ENCODE measurements at places on chromosomes 12 and 14. TPM values are rescaled to one million over a fixed set of nuclear protein-coding genes. Genes with fewer than 3 reads are reported as not detected.
A peak's percentile ranks its signal among the peaks of the same experiment; 100 is the strongest.

DNA sequence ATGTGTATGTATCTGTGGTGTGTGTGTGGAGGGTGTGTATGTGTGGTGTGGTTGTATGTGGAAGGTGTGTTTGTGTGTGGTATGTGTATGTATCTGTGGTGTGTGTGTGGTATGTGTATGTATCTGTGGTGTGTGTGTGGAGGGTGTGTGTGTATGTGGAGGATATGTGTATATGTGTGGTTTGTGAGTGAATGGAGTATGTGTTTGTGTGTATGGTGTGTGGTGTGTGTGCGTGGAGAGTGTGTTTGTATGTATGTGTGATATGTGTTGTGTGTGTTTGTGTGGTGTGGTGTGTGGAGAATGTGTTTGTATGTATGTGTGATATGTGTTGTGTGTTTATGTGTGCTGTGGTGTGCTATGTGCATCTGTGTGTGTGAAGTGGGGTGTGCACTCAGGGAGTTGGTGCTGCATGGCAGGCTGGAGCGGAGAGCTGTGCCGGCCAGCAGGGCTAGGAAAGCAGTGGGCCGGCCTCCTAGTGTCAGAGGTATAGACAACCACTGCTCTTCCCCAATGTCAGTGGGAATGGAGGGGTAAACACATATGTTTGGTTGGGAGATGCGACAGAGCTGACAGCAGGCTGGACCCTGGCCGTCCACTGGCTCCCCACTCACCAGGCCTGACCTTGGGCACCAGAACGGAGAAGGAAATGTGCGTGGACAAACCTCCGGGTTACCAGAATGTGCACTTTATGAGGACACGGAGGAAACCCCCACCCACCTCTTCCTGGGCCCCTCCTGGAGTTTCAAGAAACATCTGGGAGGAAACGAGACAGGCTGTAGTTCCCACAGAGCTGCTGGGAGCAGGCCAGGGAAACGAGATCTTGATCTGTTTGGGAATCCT, 60.7 kb downstream of the CLMN start:
- peaks cover 22% of the 10 kb centered on the region for H3K4me1 ChIP-seq
- H3K27me3 ChIP-seq = no peaks in the 10 kb centered on the region
- DNase-seq = peak; percentile 45
- H3K27ac ChIP-seq = no peak overlapping the region
- no peak overlapping the region for H3K4me3 ChIP-seq
- no peaks in the 10 kb centered on the region for H3K36me3 ChIP-seq

DNA sequence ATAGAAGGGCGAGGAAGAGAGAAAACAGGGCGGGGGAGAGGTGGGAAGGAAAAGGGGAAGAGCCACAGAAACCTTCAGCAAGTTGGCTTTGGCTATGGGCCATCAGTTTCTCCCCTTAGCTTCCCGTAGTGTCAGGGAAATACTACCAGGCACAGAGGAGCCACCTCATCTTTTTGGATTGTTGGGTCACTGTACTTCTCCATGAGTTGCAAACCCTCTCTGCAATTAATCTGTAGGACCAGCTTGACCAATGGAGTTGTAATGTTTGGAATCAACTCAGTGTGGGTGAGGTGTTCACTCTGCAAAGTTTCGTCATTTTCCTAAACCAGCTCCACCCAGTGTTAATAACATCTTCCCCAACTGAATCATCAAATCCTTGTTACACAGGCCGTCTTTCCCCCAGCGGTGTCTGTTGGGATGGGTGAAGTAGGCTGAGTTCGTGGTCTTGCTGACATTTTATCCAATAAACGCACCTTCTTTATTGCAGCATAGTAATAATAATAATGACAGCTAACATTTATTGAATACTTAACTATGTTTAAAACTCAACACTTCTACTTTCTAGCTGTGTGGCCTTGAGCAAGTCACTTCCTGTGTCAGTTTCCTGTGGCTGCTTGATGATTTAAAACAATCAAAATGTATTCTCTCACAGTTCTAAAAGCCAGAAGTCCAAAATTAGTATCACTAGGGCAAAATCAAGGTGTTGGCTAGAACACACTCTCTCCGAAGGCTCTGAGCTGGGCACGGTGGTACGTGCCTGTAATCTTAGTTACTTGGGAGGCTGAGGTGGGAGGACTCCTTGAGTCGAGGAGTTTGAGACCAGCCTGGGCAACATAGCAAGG, 8.1 kb upstream of the GLTP start:
- H3K4me3 ChIP-seq = no peak overlapping the region
- peaks cover 11% of the 10 kb centered on the region for H3K4me1 ChIP-seq
- no peaks in the 10 kb centered on the region for H3K36me3 ChIP-seq
- no peak for DNase-seq
- no peaks in the 10 kb centered on the region for H3K27me3 ChIP-seq
- no peak overlapping the region for H3K27ac ChIP-seq

- no peak overlapping the region for H3K4me3 ChIP-seq
- H3K4me1 ChIP-seq = no peaks in the 10 kb centered on the region
- peaks cover 3% of the 10 kb centered on the region for H3K27me3 ChIP-seq
Observed at GRCh38 chr12:54131641-54132280, 57.0 kb downstream of the SMUG1 start.

DNA sequence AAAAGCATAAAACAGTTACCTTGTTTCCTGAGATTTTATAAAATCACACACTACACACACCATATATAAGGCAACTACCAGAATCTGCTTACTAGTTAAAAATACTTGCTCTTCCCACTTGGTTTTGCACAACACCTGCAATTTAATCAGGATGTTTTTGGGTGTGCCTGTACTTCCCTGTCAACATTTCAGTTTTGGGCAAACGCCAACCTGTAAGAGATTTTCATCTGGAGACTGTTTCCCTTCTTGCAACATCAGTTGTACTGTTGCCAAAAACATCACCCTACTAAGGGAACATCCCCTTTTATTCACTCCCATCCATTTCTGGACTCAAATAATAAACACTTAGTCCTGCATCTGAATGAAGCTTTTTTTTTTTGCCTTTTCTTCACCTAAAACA, 172.3 kb downstream of the DUSP6 start:
- no peak overlapping the region for H3K27ac ChIP-seq
- DNase-seq = peak; percentile 75
- peaks cover 9% of the 10 kb centered on the region for H3K4me1 ChIP-seq
- H3K4me3 ChIP-seq = no peak overlapping the region
- no peaks in the 10 kb centered on the region for H3K27me3 ChIP-seq

ASCL1 gene
- not detected for total RNA-seq

DTX3 gene
- total RNA-seq = 22.9 TPM

SYT10 gene
- total RNA-seq = not detected

CDKL1 gene
- total RNA-seq = 2.5 TPM

EFCAB11 gene
- 0.79 TPM for total RNA-seq

All from heart left ventricle (tissue), 16 donors.